Stimulated activated CD4-positive, alpha-beta T cell treated with anti-CD3 and anti-CD28 coated beads, TNF-alpha, amount 100 ng/mL, for 48 hours (primary cell): ENCODE measurements at places on chromosomes 13 and 19.

DNA sequence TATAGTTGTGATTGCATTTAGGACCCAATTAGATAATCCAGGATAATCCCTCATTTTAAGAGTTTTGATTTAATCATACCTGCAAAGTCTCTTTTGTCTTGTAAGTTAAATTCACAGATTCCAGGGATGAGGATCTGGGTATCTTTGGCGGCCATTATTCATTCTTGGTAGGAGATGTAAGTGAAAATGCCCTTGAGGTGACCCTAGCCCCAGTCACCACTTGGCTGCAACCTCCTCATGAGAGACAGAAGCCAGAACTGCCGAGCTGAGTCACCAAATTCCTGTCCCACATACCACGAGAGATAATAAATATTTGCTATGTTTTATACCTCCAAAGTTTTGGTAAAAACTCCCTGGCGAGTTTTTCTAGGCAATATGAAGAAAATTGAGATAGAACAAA lies 389.4 kb downstream of the RFC3 start:
- no peak for DNase-seq

DNA sequence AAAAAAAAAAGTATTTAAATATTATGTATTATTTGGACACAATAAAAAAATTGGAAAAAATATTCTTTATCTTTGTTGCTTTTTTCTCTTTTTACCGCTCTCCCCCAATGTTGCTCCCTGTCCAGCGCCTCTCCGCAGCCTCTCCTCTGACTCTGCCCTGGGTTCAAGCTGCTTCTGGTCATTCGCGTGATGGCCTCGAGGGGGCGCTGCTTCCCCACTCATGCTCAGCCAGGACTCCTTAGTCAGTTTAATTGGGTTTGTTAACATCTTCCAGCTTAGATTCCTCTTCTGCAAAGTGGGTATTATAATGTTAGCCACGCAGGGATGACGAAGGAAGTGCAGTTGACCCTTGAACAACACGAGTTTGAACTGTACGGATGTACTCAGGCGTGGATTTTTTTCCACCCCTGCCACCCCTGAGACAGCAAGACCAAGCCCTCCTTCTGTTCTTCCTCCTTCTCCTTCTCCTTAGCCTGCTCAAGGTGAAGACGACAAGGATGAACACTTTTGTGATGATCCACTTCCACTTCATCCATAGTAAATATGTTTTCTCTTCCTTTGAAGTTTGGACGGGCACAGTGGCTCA lies 4.9 kb upstream of the NWD1 start:
- DNase-seq: peak; percentile 25

DNA sequence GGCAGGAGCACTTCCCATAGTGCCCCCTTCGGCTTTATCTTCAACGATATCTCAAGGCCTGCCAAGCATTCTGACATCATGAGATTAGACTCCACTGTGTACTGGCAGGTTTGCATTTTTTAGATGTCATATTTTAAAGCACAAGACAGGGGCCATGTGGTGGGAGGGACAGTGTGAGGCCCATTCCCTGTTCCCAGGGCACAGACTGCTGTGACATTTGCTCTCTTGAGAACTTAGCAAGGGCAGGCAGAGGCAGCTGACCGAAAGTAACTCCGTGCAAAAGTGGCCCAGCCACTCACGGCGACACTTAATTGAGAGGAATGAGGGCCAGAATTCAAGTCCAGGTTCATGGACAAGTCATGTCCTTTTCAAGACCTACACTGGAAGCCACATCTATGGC lies 201.8 kb downstream of the COL4A1 start:
- DNase-seq: no peak

DNA sequence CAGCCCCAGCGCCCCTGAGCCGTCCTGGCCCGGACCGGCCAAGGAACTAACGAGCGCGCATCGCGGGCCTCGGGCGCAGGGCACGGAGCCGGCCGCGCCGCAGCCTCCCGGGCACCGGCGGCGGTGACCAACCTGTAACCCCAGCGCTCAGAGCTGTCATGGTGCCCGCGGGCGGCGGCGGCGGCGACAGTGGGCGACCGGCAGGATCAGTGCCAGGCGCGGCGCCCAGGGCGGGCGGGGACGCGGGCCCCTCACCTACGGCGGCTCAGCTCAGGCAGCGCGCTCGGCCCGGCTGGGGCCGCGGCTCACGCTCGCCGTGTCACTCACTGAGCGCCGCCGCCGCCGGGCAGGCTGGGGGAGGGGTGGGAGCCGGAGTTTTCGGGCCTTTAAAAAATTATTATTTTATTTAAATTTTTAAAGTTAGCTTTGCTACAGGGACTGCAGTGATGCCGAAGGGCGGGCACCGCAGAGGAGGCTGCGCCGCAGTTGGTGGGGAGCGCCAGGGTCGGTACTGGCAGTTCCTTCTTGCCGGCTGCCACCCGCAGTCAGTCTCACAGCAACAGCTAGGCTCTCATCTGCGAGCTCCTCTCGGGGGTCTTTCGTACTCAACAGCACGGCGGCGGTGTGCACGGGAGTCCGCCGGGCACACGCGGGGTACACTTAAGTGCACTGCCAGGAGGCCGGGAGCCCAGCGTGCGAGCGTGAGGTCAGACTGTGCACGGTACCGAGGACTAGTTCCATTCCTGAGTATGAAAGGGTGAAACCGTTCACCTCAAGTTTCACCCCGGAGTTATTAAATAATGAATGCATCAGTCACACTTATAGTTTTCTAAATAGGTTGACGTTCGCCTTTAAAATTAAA lies at the start of gene NALCN:
Gene NALCN (minus strand): TSS at position 328 of the 862 bp plus-strand sequence. CDS start 17,382 bp downstream, outside the sequence.
- no peak for DNase-seq

DNA sequence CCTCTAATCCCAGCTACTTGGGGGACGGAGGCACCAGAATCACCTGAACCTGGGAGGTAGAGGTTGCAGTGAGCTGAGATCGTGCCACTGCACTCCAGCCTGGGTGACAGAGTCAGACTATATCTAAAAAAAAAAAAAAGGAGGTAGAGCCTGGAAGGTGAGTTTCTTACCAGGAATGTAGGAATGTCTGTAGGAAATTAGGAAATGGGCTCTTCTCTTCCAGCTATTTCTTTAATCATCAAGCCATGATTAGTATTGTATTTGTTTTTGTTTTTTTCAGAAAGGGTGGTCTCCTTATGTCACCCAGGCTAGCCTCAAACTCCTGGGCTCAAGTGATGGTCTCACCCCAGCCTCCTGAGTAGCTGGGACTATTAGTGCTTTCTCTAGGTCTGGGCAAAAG lies 26.3 kb upstream of the SERP2 start:
- no peak for DNase-seq

DNA sequence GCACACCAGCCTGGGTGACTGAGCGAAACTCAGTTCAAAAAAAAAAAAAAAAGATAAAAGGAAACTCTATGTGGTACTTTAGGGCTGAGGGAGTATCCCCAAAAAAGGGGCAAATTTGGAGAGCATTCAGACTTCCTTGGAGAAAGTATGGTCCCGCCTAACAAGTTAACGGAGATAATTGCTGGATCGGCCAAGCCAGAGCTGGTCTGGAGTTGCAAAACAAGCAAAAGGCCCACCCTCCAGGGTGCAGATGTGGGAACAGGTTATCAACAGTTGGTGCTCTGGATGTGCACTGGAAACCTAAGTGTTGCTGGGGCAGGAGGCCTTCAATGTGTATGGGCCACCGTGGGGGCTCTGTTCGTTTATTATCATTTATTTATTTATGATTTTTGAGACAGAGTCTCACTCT lies 2.8 kb downstream of the IQCN start:
- no peak for DNase-seq

DNA sequence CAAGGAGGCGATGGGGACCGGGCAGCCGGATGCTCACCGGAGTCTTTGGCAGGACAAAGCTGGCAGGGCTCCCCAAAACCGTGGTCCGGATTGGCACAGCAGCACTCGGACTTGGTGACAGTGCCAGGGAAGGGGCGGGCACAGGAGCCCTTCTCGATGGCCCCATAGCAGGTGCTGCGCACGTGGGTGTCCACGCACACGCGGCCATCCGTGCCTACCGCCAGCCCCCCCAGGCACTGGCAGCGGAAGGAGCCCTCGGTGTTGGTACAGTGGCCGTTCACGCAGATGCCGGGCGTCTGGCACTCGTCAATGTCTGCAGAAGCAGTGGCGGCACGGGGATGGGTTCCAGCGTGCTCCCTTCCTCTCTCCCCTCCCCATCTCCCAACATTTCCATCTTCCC lies 17.9 kb downstream of the FBN3 start:
- DNase-seq: no peak

DNA sequence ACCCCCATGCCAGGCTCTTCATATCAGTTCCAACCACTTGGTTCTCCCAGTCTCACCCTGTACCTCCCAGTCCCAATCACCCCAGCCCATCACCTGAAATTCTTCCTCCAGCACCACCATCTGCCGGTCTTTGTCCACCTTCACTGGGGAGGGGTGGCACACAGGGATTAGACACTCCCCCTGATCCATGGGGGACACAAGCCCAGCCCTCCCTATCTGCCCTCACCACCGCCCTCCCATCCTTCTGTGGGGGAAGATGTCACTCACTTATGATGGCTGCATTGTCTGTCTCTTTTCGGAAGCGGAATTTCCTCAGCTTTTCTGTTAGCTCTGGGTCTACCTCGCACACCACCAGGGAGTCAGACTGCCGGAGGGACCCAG lies 685 bp downstream of the GMFG start:
- DNase-seq: peak; percentile 17

- DNase-seq: no peak
These were observed 12.6 kb downstream of the QPCTL start for GRCh38 chr19:45705115-45705514.

DNA sequence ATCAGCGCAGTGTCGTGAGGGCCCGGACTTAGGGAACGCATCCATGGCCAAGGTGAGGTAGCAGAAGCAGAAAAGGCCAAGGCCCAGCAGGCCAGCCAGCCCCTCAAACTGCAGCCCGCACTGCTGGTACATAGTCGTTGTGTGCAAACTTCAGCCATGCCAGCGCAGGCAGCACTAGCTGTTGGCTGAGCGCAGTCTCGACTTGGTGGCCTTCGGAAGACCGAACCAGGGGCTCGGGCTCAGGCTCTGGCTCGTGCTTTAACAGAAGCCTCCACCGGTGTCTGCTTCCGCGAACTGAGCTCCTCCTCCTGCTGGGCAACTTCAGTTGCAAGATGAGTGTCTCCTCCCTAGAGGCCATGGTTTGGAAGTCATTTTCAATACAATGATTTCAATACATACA lies 157.5 kb downstream of the DNAJC15 start:
- no peak for DNase-seq

DNA sequence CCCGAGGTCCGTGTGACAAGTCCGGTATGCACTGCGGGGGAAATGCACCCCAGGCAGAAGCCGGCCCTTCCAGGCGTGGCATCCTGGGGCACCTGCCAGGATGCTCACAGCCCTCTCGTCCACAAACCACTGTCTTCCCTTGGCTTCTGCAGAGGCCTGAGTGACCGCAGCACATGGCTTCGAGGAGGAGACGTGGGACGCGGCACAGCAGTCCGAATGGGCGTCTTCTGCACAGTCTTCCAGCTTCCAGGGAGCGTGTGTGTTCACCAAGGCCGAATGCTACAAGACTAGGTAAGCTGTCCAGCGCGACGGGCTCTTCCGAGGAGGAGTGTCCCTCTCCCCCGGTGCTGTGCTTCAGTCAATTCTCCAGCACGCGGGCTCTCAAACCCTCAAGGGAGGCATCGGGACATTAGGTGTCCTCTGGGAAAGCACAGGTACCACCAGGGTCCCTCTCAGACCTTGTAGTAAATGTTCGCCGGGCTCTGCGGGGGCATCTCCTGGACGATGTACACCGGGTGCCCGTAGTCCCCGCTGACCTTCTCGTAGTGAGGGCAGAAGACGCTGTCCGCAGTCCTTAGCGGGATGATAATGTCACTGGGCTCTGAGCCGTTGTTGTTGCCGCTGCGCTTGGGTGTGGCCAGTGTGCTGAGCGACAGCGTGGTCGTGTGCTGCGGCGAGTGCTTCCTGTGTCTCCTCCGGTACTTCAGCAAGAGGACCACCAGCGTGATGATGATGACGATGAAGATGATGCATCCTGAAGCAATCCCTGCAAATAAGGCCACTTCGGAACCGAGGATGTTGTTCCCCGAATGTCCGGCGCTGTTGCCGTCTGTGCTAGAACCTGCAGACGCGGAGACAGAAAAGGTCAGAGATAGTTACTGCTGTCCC lies 42.6 kb downstream of the EFNB2 start:
- no peak for DNase-seq

DNA sequence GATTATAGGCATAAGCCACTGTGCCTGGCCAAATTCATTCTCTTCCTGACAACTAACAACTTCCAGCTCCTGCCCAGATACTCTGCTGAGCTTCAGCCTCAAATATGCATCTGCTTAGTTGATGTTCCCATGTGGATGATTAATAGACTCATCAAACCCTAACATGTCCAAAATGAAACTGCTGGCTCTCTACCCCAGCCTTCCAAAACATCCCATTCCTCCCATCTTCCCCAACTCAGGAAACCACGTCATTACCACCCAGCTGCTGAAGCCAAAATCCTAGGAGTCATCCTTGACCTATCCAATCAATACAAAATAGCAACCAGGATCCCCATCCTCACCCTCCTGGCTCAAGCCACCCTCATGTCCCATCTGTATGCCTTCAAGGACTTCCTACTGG lies 20.9 kb downstream of the POU2F2 start:
- DNase-seq: no peak

DNA sequence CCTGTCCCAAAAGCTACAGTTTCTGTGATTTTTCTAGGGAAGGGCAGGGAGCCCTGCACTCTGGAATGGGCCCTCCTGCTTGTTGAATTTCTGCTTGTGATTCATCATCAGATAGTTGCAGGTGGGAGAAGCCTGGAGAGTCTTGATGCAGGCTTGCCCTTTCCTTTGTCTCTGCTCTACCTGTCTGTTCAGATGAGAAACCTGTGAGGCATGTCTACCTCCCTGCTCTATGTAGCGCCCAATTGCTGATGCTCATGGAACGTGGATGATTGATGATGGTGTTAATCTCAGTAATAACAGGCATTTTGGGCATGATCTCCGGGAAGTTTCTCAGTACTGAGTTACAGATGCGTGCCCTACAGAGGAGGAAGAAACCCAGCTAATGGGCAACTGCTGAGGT lies 10.9 kb upstream of the CBY2 start:
- no peak for DNase-seq

DNA sequence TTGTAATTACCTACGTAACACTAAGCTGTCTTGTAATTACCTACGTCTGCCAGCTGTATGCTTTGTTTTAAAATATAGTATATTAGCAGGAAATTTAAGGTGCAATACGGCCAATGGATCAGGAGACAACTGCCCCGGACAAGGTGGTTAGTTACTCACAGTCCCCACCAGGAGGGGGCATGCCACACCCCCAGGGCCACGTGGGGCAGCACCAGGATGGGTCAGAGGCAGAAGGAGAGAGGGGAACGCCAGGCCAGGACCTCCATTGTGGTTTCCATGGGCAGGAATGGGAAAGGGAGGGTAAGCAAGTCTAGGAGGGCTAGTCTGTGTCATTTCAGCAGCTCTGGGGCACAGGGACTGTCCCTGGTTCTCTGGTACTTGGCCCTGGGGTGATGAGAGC lies 140.1 kb downstream of the URI1 start:
- DNase-seq: no peak

- DNase-seq: no peak
These were observed 220.8 kb upstream of the MAB21L1 start for GRCh38 chr13:35697186-35697730.

DNA sequence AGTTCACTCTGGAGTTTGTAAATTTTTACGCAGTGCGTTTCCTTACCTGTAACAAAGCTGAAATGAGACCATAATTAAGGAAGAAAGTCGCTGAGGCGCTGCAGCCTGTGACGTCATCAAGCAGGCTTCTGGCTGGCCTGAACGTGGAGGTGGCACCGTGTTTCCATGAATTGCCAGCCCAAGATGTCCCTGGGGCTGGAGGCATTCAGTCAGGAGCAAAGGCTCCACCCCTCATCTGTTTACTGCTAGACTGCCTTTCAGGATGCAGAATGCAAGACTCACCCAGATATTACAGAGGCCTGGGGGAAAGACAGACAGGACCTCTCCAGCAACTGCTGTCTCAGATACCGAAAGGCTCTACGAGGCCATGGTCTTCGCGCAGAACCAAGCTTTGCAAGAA lies 424.6 kb downstream of the TSHZ3 start:
- DNase-seq: no peak
